ENCODE measurements at places on chromosomes 5 and 9.

GRCh38 chr5:131947445-131947844 lies 2.0 kb upstream of the MEIKIN start:
- DNase-seq, result no peak

- DNase-seq, result no peak
Measured at GRCh38 chr5:132095424-132095972, 21.9 kb downstream of the CSF2 start.

GRCh38 chr5:105812304-105812703 lies 1858.4 kb downstream of the EFNA5 start:
- DNase-seq, result no peak

- peak; percentile 73 for DNase-seq
Measured at GRCh38 chr5:125409861-125410536, 663.6 kb upstream of the ZNF608 start.

DNA sequence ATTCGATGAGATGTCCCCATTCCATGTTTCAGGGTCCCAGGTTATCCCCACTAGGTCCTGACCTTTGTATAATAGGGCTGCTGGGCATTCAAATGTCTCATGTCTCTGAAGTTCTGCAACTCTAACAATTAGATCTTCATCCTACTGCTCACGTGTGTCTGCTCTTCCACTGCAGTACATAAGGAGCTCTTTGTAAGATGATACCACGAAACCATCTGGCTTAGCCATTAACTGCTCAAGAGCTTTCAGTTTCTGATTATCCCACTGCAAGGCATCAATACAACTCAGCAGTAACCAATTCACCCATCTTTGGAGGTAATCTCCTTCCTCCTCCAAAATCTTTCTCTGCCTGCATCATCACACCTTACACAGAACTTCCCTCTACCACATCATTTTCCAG lies 49.9 kb upstream of the PPP2CA start:
- DNase-seq, result no peak

GRCh38 chr9:131963072-131964030 lies 116.3 kb downstream of the MED27 start:
- no peak for DNase-seq

DNA sequence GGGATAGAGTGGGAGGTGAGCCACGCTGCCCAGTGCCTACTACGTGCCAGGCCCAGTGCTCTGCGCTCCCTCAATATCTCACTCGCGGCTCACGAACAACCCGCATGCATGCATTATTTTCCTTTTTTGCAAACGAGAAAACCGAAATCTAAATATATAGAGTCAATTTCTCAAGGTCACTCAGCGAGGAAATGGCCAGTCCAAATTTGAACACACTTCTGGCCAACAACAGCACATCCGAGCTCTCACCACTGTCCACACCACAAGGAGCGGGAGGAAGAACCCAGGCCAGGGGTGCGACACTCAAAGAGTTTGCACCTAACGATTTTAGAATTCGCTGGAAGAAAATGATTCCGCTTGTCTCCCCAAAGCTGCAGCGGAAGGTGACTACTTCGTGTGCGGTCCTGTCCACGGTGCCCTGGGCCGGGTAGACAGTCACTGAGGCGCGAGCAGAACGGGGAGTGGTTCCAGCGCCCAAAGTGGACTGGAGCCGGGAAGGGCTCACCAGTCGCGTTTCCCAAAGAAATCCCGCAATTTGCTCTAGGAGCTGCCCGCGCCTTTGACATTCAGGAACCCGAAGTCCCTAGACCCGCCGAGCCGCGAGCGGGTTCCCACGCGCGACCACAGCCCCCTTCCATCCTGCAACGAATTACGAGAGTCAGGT lies 1.1 kb upstream of the TLX3 start:
- no peak for DNase-seq

Data from NCI-H1092 (cell line).